ENCODE measurements at places on chromosomes 4 and X.
A peak's percentile ranks its signal among the peaks of the same experiment; 100 is the strongest.

DNA sequence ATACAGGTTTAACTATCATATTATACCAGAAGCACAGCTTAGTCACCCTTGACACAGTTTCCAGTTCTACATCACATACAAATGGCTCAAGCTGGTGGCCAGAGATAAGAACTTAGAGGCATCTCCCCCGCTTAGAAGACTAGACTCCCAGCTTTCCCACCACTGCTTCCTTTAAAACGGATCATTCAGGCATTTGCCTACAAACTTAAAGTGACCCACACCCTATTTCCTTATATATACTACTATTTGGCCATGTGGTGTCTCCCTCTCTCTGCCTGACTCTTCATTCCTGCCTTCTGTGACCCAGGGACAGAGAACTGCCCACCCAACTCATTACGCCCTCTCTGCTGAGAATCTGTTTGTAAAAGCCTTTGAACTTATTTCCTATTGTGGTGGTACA lies 781.2 kb upstream of the DIAPH2 start:
- DNase-seq: no peak

GRCh38 chr4:147822128-147822527 lies 90.2 kb downstream of the ARHGAP10 start:
- no peak for DNase-seq

GRCh38 chr4:33628296-33628695 lies 2616.0 kb downstream of the ARAP2 start:
- no peak for DNase-seq

GRCh38 chr4:178633263-178633662 lies 1191.0 kb upstream of the AGA start:
- DNase-seq: no peak

GRCh38 chrX:119784747-119785446 lies 6.5 kb downstream of the RPL39 start:
- no peak for DNase-seq

GRCh38 chrX:46575991-46576392 lies 2.4 kb downstream of the CHST7 start:
- DNase-seq: no peak

GRCh38 chrX:149570668-149571067 lies 16.6 kb downstream of the MAGEA9B start:
- no peak for DNase-seq

- no peak for DNase-seq
These were observed 156.4 kb upstream of the WDR1 start for GRCh38 chr4:10273030-10273429.

DNA sequence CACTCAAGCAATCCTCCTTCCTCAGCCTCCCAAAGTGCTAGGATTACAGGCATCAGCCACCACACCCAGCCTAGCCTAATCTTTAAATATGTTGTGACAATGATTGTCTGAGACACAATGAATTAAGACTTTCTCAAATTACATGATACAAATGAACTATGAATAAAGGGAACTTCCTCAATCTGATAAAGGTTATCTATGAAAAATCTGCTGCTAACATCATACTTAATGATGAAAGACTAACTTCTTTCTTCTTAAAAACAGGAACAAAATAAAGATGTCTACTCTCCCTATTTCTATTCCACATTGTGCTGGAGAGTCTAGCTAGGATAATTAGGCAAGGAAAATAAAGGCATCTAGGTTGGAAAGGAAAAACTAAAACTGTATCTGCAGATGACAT lies 60.0 kb downstream of the PDHA1 start:
- no peak for DNase-seq

- no peak for DNase-seq
These were observed 321.6 kb downstream of the PPP3CA start for GRCh38 chr4:101025755-101026154.

DNA sequence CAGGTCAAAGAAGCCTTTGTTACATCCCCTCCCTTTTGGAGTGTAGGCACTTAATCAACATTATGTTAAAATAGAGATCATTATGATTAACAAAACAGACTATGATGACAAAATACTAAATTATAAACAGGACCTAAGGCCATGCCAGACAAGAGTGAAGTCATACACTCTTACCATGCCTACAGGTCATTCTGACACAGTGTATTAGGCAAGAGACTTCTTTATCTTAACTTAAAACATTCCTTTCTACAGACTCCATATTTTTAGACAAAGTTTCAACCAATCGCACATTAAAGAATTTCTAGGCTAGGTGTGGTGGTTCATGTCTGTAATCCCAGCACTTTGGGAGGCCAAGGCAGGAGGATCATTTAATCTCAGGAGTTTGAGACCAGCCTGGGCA lies 128.6 kb upstream of the SLC34A2 start:
- no peak for DNase-seq

GRCh38 chrX:18543738-18544137 lies 118.3 kb downstream of the CDKL5 start:
- DNase-seq: no peak

DNA sequence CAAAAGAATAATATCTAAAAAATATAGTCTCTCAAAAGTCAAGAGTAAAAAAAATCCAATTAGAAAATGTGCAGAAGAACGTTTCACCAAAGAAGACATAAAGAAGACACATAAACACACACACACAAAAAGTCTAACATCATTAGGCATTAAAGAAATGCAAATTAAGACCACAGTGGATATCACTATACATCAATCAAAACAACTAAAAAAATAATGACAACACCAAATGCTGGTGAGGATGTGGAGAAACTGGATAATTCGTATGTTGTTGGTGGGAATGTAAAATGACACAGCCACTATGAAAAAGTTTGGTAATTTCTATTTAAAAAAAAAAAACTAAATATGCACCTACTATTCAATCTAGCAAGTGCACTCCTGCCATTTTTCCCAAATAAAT lies 66.4 kb downstream of the LRBA start:
- no peak for DNase-seq

DNA sequence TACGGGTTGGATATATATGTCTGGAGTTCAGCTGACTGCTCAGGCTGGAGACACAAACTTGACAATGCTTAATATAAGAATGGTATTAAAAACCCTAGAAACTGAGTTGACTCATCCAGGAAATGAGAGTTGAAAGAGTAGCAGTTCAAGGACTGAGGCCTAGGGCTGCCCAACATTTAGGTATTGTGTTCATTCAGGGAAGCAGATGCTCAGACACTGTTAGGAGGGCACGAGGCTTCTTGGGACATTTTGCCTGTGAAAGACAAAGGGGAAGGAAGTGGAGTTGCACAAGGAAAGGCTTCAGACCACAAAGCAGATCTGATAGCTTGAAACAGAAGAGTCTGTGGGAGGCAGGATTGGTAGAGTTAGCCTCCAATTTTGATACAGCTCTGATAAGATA lies 52.0 kb upstream of the HS3ST1 start:
- no peak for DNase-seq

DNA sequence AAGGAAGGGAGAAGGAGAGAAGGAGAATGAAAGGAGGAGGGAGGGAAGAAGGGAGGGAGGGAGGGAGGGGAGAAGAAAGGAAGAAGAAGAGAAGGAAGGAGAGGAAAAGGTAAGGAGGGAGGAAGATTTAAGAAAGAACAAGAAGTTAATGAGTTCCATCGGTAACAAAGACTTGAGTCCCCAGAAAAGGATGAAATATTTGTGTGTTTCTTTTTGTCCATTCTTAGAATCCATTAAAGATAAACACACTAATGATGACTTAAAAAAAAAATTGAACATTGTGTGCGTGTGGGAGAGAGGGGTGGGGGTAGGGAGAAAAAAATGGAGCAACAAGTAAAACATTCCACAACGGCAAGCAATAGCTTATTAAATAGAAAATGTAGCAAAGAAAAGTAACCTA lies 131.4 kb downstream of the THOC2 start:
- no peak for DNase-seq

DNA sequence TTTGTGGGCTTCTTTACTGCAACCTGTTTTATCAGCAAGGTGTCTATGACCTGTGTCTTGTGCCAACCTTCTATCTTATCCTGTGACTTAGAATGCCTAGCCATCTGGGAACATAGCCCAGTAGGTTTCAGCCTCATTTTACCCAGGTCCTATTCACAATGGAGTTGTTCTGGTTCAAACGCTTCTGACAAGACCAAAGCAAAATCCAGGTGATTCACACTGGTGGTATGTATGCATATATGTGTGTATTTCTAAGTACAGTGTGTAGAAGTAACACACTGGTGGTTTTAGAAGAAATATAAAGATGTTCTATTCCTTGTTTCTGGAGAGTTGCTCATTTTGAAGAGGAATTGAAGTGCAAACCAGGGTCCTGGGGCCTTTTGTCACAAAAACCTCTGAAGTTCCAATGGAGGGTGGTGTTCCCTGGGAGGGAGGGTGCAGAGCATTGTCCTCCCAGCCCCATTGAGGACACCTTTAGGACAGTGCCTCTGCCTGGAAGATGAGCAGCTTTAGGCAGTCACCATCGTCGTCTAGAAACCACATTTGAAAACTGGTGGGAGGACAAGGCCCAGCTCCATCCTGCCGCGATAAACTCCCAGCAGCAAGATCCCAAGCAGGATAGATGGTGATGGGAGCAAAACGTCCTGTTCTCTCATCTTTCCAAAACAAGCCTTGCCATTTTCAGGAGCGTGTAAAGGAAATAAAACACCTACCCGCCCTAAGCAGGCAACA lies 191.4 kb downstream of the TSPAN5 start:
- DNase-seq: no peak

GRCh38 chr4:54213001-54213400 lies 16.1 kb upstream of the PDGFRA start:
- DNase-seq: no peak

- no peak for DNase-seq
These were observed 253.9 kb upstream of the PPARGC1A start for GRCh38 chr4:24143741-24144140.

DNA sequence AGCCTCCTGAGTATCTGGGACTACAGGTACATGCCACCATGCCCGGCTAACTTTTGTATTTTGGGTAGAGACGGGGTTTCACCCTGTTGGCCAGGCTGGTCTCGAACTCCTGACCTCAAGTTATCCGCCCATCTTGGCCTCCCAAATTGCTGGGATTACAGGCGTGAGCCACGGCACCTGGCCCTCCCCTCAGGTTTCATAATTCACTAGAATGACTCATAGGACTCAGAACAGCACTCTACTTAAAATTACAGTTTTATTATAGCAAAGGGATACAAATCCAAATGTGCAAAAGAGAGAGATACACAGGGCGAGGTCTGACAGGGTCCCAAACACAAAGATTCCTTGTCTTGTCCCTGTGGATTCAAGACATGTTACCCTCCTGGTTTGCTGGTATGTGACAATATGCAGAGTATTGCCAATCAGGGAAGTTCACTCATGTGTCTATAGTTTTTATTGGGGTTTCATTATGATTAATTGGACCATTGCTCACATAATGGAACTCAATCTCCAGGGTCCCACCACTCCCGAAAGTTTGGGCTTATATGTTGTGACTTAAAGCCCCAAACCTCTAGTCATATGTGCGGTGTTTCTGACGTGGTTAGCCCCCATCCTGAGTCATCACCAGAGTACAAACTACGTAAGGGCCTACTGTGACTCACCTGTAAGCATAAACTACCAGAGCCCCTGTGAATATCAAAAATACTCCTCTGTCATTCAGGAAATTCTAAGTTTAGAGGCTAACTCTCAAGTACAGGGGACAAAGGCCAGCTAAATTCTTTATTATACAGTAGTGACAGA lies 5.2 kb downstream of the YIPF6 start:
- no peak for DNase-seq

DNA sequence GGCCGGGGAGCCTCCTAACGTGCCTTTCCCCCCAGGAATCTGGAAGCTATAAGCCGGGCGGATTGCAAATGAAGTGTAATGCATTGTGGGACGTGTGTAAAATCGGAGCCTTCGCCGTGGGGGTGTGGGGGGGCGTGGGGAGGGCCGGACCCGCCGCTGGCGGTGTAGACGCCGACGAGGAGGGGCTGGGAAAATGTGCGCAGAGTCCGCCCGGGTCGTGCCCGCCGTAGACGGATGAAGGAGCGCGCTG lies 1.3 kb downstream of the STOX2 start:
- DNase-seq: peak; percentile 49

GRCh38 chrX:136827026-136827425 lies 46.3 kb upstream of the ARHGEF6 start:
- DNase-seq: no peak

- DNase-seq: no peak
These were observed 30.4 kb upstream of the LAMP2 start for GRCh38 chrX:120499301-120500072.

DNA sequence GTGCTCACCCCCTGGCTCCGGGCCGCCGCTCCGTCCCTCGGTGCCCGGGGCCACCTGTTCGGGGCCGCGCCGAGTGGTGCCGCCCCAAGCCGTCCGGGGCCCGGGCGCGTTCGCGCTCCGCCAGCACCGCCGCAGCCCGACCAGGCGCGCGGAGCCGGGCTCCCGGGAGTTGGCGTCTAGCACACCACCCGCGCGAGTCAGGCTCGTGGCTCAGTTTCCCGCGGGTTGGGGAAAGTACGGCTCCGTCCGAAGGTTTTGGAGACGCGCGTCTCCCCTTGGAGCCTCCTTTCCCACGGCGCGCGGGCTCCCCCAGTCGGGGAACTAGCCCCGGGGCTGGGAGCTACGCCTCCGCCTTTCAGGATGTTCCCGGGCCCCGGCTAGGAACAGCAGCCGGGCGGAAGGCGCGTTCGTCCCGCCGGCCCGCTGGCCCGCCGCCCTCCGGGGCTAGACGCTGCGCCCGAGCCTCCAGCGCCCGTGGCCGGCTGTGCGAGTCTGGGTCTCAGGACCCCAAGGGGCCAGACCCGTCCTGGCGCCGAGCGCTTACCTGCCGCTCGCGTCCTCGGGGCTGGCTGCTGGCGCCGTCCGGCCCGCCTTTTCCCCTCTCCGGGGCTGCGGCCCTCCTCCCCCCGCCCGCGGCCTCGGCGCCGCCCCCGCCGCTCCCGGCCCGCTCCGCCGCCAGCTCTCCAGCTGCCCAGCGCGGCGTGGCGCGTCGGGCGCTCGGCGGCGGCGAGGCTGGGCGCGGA lies at the start of gene ADGRG2:
Gene ADGRG2, minus strand, starts transcription at position 571 of the 743 bp plus-strand sequence. CDS start 53,634 bp downstream, outside the sequence.
- DNase-seq: peak; percentile 45

DNA sequence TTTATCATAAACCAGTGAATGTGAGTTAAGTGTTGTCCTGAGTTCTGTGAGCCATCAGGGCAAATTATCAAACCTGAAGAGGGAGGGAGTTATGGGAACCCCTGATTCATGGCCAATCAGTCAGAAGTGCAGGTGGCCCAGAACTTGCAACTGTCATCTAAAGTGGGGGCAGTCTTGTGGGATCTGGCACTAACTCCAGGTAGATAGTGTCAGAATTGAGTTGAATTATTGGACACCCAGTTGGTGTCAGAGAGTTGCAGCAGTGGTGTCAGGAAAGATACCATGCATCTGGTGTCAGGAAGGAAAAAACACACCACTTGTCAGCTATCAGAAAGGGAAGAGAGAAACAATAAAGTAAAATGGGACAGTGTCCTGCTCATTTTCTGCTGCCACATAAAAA lies 8.4 kb downstream of the CORIN start:
- DNase-seq: no peak

- no peak for DNase-seq
These were observed 134.5 kb downstream of the ARHGAP6 start for GRCh38 chrX:11531226-11531625.
